HFF-Myc (cell line): ENCODE measurements at places on chromosomes 7 and 10.

DNA sequence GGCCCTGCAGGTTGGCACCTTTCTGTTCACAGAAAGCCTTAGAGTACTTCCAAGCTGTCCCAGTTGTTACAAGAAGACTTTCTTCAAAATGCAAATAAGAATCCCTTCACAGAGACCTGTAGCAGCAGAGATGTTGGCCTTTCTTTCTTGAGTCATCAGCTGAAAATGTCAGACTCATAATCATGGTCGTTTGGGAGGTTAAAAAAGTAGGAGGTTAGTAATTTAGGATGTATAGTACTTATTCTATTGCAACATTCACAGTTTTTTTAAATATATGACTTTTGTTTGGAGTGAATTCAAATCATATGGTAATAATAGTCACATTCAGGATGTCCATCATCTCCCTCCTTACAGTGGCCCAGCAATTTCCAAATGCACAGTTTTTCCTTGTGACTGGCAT is 223.9 kb upstream of the GLI3 start:
- DNase-seq, result no peak

DNA sequence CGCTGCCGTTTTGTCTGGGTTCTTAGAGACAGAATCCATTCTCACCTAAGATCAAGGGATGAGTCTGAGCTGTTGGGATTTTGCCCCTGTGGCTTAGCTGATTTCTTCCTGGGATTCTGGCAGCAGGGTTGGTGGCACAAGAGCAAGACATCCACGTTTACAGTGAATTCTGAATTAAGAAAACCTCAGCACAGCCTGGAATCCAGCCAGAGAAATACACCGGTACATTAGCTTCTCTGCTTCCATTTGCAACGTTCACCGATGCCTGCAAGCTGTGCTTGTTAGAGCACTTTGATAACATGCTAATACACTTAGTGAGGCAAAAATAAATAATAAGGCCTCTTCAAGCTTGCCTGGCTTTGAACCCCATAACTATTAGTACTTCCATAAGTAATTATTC is 569.8 kb downstream of the CALN1 start:
- DNase-seq, result no peak

DNA sequence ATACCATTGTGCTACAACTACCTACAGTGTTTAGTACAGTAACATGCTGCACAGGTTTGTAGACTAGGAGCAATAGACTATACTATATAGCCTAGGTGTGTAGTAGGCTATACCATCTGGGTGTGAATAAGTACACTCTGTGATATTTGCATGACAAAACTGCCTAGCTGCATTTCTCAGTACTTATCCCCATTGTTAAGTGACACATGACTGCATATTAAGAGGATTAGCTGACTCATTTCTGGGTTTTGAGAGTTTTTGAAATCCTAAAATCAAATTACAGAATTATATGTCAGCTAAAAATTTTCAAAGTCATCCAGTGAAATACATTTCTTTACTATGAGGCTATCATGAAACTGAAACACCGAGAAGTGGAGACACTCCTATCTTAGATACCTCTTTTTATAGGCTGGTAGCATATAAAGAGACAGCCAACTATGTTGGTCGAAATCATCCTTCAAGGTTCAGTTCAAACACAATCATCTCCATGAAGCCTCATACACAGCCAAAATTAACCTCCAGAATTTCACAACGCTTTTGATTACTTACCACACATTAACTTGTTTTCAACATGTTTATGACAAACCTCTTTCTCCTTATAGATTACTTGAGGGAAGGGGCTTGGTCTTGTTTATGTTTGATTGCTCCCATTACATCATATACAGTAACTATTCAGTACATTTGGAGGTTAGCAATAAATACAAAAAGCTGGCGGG is 89.8 kb upstream of the ANK3 start:
- no peak for DNase-seq

GRCh38 chr7:7569081-7569527 is 2.4 kb downstream of the MIOS start:
- no peak for DNase-seq

- DNase-seq, result no peak
These were observed 15.6 kb downstream of the ADAM8 start for GRCh38 chr10:133260895-133261725.

DNA sequence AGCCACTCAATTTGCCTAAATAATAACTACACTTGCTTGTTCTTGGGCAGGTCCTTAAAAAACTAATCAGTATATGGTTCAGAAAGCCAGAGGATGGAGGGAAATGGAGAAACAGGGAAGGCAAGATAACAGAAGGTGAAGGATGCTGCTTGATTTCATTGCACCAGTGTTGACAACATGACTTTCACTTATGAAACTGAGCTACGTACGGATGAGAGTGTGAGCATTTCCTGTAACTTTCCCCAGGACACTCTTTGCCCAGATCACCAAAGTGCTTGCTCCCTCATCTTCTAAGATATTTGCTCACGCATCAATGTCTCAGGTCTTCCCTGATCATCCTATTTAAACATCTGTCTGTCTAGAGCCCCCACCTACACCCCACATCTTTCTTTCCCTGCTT is 37.4 kb downstream of the SLC35B4 start:
- no peak for DNase-seq
